ENCODE measurements at places on chromosomes 3 and 15.

- no peak for DNase-seq
These were observed 499.0 kb downstream of the PYDC2 start for GRCh38 chr3:191959876-191960413.

DNA sequence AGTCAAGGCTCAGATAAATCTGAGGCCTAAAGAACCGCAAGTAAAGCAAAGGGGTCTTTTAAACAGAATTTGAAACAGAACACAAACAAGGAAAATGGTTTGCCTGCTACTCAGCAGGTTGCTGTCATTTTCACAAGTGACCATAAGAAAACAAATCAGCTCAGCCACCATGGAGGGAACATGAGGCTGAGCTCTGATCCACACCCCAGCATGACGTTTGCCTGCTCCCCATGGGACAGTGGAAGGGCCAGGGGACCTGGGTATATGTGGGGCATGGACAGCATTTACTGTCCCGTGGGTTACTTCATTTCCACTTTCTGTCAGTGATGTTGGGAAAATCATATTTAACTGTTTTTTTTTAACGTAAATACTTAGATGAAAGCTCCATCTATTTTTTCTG is 371.2 kb downstream of the LRTM1 start:
- no peak for DNase-seq

GRCh38 chr3:123310741-123311140 is 109.0 kb downstream of the SEC22A start:
- DNase-seq, result no peak

GRCh38 chr3:38139191-38139590 is 730 bp downstream of the MYD88 start:
- no peak for DNase-seq

DNA sequence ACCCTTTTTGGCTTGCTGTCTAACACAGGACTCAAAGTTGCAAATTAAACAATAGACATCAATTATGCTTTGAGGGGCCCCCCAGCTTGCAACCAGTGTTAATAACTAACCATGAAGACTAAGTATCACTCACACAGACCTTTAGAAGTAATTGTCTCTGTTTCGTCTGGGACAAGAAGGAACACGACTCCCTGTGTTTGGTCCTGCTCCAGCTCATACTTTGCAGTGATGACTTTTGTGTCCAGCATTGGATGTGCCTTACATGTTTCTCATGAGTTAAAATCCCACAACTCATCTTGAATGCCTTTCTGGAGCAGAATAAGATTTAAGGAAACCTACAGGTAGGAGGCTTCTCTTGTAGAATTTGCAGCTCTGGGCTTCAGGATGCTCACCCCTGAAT is 53.1 kb downstream of the GMNC start:
- DNase-seq, result no peak

GRCh38 chr3:184239708-184240107 is 9.1 kb downstream of the ALG3 start:
- DNase-seq, result no peak

DNA sequence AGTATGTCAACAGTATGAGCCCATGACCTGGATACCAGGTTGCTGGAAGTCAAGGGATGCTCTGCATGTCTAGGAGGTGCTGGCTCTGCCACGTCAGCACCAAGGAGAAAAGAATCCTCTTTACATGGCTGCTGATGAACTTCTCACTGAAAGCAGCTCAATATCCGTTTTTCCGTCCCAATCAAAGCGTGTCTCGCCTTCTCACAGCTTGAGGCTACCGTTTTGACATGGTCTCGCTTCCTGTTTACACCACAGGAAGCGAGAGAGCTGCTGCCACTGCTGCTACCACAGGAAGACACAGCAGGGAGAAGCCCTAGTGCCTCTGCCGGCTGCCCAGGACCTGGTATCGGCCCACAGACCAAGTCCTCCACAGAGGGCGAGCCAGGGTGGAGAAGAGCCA is 27.3 kb downstream of the STARD5 start:
- DNase-seq, result no peak

DNA sequence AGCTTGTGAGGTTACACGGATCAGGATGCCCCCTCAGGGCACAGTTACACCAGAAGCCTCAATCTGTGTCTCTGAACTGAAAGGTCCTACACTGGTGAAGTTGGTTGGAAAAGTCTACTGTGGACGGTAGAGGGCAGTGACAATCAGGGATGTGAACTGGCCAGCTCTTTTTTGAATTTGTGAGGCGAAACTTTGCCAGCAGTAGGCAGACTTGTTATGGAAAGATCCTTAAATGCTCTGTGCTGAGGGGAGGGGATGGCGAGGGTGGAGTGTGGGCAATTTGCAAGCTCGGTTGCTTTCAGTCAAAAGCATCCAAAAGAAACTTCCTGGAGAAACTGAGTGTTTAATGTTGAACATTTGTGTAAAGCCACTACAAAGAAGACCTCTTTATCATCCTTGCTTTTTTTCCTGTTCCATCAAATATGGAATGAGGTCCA is 127.4 kb upstream of the ABHD17C start:
- peak; percentile 53 for DNase-seq

DNA sequence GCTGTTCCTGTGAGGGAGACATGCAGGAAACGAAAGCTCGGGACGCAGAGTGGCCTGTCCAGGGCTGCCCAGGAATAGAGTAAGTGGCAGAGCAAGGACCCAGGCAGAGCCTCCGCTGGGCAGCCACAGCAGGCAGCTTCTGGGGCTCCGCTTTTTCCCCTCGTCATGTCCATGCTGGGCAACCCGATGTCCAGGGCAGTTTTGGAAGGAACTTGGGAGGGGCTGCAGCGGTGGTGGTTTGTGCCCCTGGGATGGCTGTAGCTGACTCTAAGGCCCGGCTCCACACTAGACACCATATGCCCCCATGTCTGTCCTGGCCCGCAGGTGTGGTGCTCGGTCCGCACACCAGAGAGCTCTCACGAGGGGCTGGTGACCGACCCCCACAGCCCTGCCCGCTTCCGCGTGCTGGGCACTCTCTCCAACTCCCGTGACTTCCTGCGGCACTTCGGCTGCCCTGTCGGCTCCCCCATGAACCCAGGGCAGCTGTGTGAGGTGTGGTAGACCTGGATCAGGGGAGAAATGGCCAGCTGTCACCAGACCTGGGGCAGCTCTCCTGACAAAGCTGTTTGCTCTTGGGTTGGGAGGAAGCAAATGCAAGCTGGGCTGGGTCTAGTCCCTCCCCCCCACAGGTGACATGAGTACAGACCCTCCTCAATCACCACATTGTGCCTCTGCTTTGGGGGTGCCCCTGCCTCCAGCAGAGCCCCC is 7.1 kb upstream of the PSMD2 start:
- no peak for DNase-seq

DNA sequence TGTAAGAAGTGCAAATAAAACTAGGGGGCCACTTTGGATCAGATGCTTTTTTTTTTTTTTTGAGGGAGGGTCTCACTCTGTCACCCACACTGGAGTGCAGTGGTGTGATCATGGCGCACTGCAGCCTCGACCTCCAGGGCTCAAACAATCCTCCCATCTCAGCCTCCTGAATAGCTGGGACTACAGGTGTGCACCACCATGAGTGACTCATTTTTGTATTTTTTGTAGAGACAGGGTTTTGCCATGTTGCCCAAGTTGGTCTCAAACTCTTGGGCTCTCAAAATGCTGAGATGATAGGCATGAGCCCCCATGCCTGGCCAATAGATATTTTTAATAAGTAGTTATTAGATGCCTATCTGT is 20.8 kb downstream of the CCR1 start:
- DNase-seq, result no peak

All from nephron progenitor cell (in vitro differentiated cells).